Fibroblast of skin of right quadriceps (primary cell): ENCODE measurements at places on chromosomes 2 and 18.

GRCh38 chr2:188966079-188966571 lies 8.0 kb upstream of the COL3A1 start:
- DNase-seq = peak; percentile 32

DNA sequence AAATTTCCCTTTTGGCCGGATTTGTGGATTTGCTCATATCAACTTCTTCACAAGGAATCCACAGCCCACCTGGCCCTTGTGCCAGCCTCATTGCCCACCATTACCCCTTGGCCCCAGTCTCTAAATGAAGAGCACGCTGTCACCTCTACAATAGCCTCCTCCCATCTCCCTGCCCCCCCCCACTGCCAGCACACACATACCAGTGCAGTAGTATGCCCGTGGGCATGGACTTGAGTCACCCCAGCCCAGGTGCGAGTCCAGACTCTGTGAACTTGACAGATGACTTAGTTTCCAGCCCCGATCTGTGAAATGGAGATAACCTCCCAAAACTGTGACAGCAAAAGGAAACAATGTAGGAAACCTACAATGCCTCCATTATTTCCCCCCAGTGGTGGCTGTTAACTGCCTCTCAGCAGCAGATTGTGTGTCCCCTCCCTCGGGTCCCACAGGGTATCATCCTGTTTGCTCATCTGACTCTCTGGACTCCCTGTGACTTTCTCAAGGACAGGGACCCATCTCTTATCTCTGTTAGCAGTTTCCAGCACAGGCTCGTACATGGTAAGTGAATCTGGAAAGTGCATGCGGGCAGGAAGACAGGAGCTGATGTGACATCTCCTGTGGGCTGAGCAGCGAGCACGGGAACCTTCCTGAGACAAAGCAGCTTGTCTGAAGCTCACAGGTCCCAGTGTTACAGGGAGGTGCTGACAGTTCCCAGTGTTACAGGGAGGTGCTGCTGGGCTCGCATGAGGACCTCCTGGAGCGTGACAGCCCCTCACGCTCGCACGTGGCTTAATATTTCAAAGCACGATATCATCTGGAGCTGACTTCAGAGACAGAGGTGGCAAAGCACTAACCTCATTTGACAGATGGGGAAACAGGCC lies 4.2 kb upstream of the TMEM185B start:
- no peak for DNase-seq

GRCh38 chr2:98908931-98909316 lies 27.1 kb downstream of the CRACDL start:
- peak; percentile 31 for DNase-seq

DNA sequence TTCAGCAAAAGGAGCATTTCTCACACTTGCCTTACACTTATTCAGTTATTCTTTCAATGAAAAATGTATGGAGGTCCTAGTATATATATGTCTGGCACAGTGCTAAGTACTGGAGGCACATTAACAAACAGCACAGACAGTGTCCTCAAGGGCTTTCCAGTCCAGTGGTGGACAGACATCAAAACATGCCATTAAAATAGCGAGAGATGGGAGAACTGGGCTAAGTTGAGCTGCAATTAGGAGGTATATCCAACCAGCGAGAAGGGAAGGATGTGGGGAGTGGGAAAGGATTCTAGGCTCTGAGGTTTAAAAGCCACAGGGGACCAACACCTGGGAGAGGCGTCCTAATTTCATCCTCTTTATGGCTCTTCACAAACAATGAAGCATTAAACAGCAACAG lies 127.5 kb upstream of the TTC39C start:
- DNase-seq = no peak

DNA sequence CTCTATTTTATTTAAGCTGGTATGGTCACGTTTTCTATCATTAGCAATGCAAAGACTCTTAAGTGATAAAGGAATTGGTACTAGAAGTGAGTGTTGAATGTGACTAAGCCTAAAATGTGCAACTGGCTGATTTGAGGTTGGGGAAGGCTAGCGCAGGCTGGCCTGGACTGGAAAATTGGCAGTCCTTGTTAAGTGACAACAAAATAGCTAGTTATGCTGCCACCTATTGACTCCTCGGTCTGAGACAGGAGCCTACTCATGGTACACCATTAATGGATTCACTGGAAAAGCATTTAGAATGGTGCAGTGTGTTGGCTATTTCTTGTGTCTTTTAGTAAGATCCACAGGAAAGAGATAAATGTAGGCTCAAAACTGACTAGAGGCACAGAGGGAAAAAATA lies 5.7 kb upstream of the WIPF1 start:
- peak; percentile 62 for DNase-seq

DNA sequence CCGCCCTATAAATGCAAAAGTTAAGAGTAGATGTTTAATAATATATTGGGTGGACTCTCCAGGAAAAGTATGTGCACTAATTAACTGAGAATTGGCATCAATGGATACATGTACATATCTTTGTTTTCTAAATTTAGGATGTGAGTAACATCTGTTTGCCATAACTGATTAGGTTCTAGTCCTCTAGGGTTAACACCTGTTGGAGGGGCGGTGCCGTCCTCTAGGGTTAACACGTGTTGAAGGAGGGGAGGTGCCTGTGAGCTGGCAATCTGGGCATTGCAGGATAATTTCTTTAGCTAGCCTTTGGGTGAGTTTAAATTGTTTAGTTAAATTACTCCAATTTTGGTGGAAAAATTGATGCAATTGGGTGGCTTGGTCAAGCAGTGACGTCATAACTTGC lies 30.9 kb downstream of the HTR2B start:
- DNase-seq = no peak

DNA sequence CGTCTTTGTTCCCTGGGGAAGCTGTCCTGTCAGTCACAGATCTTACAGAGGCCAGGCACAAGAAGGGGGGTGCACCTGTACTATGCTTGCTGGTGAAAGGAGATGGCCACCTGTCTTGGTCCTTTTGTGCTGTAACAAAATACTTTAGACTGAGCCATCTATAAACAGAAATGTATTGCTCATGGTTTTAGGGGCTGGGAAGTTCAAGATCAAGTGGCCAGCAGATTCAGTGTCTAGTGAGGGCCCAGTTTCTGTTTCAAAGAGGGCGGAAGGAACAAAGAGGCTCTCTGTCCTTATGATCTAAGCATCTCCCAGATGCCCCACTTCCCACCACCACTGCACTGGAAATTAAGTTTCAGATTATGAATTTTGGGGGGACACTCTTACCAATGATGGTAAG lies 35.5 kb upstream of the RPL37A start:
- no peak for DNase-seq

- DNase-seq = no peak
Measured at GRCh38 chr2:160394153-160394552, 99.5 kb downstream of the RBMS1 start.

DNA sequence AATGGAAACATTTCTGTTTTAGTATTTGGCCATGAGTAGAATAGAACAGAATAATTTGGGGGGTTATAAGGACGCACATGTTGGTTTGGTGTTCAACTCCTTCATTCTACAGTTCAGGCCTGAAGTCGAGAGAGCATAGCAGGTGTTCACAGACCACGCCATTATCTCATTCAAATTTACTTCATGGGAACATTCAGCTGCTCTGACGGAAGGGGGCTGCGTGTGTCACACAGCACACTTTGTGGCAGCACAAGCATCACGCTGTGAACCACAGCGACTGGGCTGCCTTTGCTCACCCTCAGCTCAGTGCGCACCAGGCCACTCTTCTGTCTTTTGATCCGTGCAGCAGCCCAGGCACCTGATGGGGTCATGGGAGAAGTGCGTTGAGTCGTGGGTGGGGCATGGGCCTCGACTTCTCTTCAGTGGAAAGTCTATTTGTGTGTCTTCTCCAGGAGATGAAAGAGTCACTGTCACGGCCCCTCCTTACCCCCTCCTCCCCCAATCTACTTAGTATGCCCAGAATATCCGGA lies 348.6 kb upstream of the SALL3 start:
- no peak for DNase-seq

DNA sequence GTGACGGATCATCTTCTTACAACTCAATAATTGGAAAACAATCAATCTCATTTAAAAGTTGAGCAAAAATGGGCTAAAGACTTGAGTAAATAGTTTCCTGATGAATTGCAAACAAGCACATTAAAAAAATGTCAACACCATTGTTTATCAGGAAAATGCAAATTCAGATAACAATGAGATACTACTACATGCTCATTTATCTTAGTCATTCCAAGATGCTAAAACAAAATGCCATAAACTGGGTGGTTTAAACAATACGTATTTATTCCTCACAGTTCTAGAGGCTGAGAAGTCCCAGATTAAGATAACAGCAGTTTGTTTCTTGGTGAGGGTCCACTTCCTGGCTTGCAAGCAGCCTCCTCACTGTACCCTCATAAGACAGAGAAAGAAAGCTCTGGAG lies 359.6 kb downstream of the NR4A2 start:
- no peak for DNase-seq

GRCh38 chr18:59918320-59918755 lies 18.5 kb downstream of the PMAIP1 start:
- DNase-seq = peak; percentile 55

DNA sequence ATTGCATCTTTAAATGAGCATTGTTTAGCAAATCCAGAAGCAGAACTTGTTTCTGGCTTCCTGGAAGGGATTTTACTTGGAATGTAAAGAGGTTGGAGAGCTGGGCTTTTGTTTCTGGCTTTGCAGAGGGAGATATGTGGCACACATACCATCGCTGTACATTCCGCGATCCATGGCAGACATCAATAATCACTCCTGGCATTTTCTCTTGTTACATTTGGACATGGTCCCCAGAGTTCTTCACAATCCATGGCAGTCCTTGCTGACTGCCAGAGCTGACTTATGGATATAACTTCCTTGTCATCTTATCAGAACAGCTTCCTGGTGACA lies 445.6 kb upstream of the SPRED2 start:
- DNase-seq = no peak

DNA sequence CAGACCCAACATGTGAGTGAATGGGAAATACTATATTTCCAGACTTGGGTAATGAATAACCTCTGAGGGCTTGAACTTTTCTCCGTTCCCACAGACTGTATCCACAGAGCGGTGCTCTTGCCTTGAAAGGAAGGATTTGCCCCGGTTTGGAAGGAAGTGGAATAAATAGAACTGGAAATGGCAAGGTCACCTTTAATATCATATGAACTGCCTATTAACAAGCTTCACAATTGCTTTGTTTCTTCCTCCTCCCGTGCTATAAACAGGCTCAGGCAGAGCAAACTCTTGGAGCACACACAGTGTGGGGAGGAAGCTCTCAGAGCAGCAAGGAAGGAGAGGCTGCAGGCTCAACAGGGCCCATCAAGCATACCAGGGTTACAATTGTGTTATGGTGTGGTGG lies 28.5 kb upstream of the DARS1 start:
- no peak for DNase-seq

- DNase-seq = no peak
Measured at GRCh38 chr2:140491876-140492275, 1638.9 kb downstream of the LRP1B start.

DNA sequence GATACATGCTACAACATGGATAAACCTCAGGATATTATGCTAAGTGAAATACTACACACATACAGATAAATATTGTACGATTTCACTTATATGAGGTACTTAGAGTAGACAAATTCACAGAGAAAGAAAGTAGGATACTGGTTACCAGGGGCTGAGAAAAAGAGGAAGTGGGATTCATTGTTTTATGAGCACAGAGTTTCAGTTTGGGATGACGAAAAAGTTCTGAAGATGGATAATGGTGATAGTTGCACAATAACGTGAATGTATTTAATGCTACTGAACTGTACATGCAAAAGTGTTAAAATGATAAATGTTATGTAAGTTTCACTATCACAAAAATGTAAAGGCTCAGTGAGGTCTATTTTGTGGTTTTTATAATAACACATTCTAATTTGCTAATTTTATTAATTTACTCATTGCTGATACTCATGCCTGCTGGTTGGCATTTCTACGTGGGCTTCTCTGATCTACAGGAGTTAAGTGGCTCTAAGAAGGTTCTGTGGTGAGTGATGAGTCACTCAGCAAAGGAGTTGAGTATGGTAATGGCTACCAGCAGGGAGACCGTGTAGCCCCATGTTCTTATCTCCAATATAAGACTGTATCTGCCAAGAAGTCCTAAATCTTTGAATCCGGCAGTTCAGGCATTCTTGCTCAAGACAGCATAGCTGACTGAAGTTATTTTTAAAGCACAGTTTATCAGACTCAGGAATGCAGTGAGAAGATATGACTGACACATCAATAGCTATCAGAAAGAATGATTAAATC lies 41.1 kb downstream of the UPP2 start:
- DNase-seq = no peak

DNA sequence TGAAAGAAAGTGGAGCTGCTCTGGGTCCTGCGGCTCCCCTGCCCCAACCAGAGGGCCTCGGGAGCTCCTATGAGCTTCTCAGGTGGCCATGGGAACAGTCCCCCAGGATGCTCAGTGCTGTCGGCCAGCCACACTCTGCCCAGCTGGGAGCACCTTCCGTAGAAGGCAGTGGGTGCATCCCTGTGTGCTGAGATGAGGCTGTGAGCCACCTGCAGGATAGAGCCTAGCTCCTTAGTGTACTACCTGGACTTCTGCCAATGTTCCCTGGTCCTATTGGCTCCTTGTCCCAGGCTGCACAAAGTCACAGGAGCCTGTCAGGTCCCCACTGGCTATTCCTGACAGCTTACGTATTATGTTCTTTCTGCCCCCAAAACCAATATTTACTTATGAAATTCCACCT lies 16.1 kb downstream of the PRELID3A start:
- no peak for DNase-seq

DNA sequence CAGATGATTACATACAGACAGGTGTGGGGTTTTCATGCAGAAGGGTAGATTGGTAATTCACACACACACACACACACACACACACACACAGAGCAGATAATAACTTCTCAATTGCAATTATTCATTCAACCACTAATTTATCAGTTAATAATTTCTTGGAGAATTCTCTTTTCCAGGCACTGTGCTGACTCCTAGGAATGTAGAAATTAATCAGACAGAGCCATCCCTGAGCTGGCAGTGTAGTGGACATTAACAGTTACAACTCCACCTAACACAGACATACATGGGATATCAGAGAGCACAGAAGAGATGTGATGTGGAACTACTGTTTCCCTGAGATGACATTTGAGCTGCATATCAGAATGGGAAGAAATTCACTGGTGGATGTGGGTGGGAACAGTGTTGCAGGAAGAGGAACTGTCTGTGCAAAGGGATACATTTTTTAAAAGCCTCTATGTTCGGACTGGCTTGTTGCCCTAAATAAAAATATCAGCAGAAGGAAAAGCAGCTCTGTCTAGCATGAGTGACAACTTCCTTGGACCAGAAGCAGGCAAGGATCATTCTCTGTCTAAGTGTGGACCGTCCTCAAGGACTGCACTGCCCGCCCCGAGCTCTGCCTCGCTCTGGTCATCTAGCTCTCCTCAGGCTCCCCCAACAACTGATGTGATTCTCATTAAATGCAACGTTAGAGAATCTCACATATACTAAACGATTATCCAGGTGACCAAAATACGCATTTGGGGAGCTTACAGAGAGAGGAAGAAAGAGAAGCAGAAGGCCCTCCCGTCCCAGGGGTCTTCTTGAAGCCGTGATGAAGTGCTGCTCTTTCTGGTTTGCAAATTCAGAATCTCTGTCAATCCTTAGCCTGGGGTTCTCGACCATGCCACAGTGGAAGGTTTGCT lies 173.4 kb upstream of the TRIB2 start:
- no peak for DNase-seq
